Stimulated activated CD8-positive, alpha-beta memory T cell treated with anti-CD3 and anti-CD28 coated beads, Interleukin-4, amount 100 ng/mL, for 4 hours (primary cell): ENCODE measurements at places on chromosomes 3 and 15.

- no peak for DNase-seq
These were observed 34.6 kb upstream of the PPIB start for GRCh38 chr15:64197425-64197824.

DNA sequence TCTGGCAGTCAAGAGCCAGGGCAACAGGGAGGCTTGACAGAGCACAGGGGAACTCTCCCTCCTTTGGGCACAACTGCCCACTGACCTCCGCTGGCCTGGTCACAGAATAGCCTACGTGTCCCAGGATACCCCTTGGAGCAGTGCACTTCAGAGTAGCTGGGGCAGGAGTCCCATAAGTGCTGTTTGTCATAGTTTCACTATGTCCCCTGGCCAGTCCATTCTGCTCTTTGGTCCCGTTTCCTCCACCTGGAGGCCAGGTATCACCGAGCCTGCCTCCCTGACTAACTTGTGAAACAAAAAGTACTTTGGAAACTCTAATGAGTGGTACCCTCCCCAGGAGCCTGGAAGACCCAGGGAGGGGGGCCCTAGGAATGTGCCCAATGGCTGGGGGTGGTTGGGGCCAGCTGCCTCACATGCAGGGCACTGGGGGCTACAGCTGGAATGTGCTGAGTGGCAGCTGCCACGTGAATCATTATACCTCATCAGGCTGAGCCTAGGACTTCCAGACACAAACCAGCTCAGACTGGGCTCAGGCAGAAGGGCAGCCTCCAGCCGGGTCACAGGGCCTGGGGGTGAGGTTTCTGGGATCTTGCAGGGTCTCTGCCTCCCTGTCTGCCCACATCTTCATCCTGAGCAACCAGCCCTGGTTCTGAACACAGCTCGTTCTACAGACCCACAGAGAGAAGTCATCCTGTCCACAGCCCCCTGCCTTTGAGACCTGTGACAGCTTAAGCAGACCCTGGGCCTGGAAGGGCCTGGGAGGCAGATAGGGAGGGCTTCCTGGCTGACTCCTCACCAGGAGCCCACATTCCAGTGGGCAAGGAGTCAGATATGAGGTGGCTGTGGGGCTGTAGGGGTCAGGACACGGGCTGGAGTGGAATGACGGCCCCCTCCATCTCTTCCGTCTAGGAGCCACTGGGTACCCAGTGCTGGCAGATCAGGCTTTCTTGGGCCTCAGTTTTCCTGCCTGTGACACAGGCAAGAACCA lies 914 bp upstream of the PTH1R start:
- DNase-seq, result no peak

DNA sequence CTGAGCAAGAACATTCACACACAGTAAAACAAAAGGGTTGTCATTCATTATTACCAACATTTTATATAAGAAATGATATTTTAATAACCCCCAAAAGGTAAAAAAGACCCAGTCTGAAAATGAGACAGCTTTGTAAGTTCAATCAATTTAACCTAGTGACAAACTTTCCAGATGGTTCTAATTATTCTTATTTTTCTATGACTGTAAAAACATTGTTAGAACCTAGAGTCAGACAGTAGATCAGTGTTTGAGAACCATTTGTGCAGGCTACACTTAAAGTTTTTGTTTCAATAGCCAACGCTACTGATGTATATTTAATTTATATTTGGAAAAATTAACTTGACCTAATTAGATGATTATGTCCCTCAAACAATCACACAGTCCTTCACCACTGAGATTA lies 708.4 kb upstream of the CBLB start:
- no peak for DNase-seq

GRCh38 chr3:80677796-80678195 lies 910.0 kb upstream of the ROBO1 start:
- no peak for DNase-seq

- no peak for DNase-seq
These were observed 95.1 kb downstream of the ROBO1 start for GRCh38 chr3:79672731-79673130.

DNA sequence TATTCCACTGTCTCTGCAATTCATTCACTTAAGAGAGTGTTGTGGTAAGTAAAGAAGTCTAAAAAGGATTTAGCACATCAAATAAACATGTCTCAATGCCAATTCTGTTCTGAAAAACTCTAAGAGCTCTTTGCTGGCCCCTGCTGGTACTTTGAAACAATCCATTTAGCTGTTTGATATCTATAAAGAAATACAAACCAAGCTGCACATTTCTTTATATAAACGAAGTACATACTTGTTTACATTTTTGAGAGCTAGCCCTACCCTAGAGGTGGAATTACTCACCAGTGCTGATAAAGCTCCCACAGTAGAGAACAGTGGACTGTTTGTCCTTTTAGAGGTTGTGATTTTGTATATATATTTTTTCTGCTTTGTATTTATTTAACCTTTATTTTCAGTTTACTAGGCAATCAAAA lies 75.5 kb downstream of the NEDD4 start:
- no peak for DNase-seq

GRCh38 chr15:101043011-101043410 lies 123.9 kb downstream of the LRRK1 start:
- DNase-seq, result no peak

DNA sequence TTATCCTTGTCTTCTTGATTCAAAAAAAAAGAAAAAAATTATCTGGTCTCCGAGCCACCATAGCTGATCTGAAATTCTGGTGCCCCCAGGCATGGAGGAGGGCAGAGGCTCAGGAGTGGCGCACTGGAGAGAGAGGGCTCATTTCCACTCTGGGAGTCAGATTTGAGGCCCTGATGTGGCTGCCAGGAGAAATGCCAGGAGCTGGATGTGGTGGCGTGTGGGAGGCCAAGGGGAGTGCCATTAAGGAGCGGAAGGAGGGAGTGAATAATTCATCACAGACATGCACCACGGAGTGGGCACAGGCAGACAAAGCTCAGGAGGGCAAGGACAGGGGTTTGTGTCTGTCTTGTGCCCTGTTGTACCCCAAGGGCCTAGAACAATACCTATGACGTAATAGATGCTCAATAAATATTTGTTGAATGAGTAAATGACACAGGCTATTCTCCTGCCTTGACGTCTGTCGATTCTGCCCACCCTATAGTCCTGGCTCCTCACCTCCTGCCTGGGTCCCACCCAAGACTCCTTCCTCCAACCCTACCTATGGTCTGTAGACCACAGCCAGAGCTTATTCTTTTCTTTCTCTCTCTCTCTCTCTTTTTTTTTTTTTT lies 12.0 kb upstream of the GRIP2 start:
- DNase-seq, result no peak

DNA sequence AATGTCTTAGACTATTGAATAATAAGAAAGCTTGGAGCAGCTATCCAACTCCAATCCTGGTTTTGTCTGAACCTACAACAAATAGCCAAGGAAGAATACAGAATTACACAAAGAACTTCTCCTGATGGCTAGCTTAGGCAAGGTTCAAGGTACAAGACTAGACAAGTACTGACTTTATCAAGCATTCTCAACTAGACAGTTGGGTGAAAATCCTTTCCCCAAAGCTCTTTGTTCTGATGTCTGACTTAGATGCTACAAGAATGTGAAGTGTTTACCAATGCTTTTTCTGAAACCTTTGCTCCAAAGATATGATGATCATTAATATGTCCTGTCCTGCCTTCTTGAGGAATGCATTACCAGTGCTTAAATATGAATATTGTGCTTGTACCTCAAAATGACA lies 113.8 kb downstream of the ANXA2 start:
- no peak for DNase-seq

- no peak for DNase-seq
These were observed 800 bp downstream of the EPHA3 start for GRCh38 chr3:89108291-89108550.

DNA sequence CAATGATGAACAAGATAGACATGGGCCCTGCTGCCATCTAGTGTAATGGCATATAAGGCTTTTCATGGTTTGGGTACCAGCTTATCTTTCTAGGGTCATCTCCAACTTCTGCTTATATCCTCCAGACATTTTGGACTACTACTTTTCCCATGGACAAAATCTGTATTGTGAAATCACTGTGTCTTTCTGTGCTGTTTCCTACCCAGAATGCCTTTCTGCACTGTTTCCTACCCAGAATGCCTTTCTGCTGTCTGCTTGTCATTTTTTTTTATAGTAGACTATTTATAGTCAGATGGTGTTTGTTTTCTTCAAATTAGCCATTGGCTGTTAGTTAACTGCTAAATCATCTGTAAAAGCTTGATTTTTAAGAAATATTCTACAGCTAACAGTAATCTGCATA lies 20.1 kb downstream of the VPS8 start:
- no peak for DNase-seq

DNA sequence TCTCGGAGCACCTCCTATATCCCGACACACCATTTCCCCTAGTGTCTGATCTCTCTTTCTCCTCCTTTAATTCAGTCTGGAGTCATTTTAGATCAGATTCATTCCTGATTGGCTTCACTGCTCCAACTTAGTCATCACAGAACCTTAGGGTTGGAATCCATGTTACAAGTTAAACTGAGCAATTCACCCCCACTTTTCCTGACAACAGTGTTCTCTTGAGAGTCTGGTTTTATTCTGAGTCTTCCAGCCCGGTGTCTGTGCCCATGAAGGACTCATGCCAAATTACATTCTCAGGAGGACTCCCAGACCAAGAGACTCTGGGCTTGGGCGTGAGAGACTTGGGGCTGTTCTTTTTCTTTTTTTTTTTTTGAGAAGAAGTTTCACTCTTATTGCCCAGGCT lies 57.5 kb downstream of the LPP start:
- no peak for DNase-seq

DNA sequence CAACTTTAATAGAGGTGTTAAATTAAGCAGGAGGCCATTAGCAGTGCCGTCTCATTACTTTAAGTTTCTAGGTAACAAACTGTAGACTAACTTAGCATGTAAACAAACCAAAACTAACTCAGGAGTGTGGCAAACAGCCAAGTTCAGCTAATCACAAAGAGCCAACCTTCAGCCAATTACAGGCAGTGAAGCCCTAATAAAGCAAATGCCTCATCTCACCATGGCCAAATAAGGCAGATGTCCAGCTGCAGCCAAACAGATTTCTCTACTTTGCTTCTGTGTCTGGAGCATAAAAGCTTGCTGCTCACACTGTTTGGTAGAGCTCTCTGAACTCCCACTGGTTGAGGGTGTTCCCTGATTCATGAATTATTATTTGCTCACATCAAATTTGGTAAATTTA lies 835.4 kb upstream of the GBE1 start:
- no peak for DNase-seq

DNA sequence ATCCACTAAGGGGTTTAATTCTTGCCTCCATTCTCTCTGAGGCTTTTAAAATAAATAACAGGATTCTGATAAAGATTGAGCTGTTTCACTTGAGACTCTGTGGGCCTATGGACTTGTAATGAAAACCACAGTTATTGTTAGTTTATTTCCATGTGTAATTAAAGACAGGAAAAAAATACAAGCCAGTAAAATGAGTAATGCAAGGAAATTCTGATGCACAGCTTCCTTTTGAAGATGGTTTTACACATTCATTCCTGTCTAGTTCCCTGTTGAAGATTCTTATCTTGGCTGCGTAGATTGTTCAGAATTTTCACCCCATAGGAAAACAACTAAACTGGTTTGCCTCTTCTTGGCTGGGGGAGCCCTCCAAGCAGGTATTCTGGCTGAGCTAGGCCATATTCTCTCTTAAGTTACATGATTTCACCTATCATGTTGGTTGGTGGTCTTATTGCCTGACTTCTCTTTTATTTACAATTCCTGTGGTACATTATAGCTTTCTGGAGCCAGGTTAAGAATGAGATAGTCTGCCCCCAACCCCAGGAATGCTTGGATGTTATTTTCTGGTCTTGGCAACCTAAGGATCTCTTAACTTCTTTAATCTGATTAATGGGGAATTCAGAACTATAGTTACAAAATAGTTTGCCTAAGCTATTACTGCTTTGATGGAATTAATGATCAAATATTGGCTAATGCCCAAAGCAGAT lies 67.6 kb downstream of the MITF start:
- no peak for DNase-seq

DNA sequence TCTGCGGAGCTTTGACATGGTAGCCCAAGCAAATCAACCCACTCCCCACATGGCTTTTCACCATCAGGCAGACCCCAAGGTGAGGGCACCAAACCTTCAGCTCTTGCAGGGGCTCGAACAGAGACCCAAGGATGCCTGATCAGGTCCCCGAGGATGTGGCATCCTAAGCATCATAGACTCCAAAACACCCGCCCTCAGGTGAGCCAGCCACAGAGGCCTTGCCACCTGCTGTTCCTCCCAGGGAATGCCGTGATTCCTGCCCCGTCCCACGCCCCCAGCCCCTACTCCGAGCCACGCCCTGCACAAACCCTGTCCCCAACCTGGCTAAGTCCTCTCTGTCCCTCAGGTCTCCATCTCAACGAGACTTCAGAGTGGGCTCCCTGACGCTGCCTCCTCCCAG lies 34.7 kb upstream of the SLC41A3 start:
- DNase-seq, result no peak

- DNase-seq, result no peak
These were observed 8.1 kb upstream of the MINDY4B start for GRCh38 chr3:150913133-150913922.

DNA sequence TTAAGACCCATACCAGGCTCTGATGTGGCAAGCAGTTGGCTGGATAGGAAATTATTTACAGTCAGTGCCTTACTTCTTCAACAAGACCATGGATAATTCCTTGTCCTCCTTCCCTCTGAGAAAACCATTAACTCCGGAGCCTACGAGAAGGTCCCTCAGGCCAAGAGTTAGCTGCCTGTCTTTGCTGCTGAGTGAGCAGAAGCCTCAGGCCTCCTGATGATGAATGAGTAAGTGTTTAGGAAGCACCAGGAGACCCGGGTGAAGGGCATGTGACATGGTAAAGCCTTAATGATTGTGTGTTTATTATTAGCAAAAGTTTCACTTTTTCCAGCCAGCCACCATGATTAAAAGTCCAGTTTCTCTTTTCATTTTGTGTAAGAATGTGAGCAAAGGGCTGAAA lies 174.9 kb upstream of the TOPAZ1 start:
- DNase-seq, result no peak

DNA sequence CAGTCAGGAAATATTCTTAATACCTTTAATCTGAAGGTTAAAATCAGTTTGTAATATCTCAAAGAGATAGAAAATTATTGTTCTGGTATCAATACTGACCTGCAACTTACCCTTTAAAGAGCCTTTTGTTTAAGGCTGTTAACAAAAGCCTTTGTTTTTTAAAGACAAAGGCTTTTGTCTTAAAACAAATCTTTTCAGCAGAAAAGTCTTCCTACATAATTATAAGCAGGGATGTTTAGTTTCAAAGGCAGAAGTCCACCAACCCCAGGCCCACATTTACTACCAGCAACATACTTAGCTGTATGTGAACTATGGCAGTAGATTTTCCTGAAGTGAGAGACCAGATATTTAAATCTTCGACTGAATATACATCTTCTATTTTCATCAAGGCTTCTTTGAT lies 36.2 kb downstream of the SLC30A4 start:
- no peak for DNase-seq
